Hematopoietic multipotent progenitor cell (in vitro differentiated cells): ENCODE measurements at places on chromosomes 6 and 20.

- no peak for DNase-seq
Observed at GRCh38 chr6:111297776-111298175, 185.2 kb downstream of the REV3L start.

DNA sequence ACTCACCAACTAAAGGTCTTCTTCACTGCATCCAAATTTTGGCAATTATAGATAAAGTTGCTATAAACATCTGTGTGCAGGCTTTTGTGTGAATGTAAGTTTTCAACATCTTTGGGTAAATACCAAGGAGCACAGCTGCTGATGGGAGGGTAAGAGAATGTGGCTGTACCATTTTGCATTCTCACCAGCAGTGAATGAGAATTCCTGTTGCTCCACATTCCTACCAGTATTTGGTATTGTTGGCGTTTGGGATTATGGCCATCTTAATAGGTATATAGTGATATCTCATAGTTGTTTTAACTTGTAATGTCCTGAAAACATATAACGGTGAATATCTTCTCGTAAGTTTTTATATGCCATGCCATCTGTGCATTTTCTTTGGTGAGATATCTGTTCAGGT lies 69.3 kb downstream of the ILRUN start:
- no peak for DNase-seq

GRCh38 chr6:75934643-75935472 lies 137.6 kb downstream of the IMPG1 start:
- DNase-seq: no peak

DNA sequence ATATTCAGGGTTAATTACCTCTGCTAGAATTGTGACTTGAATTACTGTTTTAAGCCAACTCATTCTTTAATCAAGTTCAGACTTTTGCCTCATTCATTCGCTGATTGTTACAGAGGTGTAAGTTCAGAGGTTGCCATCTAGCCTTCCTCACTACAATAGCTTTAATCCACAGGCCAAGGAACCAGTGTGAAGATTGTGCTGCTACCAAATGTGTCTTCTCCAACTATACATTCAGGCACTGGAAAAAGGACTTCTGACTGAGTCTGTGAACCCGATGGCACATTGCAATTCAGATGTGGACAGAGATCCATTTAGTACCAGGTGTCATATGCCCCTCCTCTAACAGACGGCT lies 111.2 kb upstream of the ADGRF1 start:
- no peak for DNase-seq

GRCh38 chr6:42025066-42025844 lies 25.1 kb upstream of the TAF8 start:
- DNase-seq: no peak

GRCh38 chr6:140017470-140017869 lies 643.0 kb upstream of the CITED2 start:
- DNase-seq: no peak

GRCh38 chr20:21391972-21392352 lies 5.4 kb downstream of the NKX2-4 start:
- no peak for DNase-seq

GRCh38 chr6:157203764-157204163 lies 119.6 kb downstream of the TMEM242 start:
- DNase-seq: no peak

- DNase-seq: no peak
Observed at GRCh38 chr6:161549977-161550655, 276.3 kb upstream of the AGPAT4 start.

DNA sequence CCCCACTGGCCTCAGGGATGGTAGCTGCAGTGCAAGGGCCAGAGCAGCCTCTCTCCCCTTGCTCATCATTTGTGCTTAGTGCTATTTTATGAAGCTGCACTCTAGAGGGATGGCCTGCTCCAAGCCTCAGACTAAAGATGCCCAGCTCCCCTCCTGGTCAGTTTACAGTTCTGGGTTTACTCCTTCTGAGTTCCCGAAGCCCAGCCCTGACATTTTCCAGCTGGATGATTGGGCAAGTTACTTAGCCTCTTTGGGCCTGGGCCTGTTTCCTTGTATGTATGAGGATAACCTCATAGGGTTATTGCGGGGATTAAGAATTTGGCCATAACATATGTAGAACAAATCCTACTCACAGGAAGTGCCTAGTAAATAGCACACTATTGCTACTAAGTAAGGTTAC lies 31.8 kb upstream of the EMILIN3 start:
- no peak for DNase-seq

GRCh38 chr6:150142670-150143515 lies at the start of gene PPP1R14C:
TSS of gene PPP1R14C (plus strand) at chr6:150143044. CDS start at chr6:150143193, 149 bp downstream.
- peak; percentile 47 for DNase-seq

DNA sequence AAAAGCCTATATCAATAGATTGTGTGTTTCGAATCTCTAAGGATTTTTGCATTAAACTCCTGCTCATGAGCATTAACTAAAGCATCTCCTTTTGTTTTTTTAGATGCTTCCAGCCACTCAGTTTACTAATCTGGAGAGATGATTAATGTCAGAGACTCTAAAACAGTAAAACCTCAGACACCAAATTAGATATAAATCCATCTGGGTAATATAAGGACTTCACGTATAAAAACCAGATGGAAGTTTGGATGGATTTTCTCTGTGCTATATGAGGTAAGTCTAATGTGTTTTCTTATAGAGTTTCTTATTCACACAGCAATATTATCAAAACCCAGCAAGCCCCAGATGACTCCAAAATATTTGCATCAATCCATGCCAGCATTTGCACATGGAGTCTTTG lies 137.2 kb downstream of the SYNE1 start:
- no peak for DNase-seq

DNA sequence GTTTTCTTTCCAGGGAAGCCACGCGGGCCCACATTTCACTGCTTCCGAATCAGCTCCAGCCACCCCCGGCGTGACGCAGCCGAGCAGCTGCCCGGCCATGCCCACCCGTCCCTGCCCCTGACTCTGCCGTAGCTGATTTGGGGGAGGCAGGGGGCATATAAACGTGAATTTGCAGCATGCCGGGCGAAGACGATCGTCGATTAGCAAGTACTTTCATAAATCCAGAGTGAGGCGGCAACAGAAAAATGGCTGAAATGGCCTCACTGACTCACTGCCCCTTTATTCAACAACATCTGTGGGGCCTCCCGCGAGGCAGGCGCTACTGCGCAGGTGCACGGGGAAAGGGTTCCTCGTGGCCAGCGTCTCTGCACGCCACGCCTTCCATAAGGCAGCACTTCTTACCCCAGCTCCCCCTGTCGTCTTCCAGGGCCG lies 118.0 kb downstream of the DLL1 start:
- no peak for DNase-seq

DNA sequence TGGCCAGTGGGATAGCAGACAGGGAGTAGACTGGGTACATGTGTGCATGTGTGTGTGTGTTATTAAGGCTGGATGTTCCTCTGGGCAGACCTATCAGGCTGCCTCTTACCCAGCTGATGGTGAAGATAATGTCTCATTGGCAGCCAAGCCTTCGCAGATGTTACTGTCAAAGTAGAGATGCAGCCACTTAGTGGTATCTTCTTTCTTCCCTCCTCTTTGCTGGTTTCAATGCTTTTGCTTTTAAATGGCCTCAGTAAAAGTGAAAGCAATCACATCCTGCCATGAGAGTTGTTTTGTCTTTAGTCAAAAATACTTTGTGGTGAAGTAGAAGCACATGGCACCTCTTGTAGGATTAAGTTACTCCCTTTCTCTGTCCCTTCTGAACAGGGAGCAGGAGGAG lies 57.5 kb downstream of the SNRNP48 start:
- DNase-seq: no peak

DNA sequence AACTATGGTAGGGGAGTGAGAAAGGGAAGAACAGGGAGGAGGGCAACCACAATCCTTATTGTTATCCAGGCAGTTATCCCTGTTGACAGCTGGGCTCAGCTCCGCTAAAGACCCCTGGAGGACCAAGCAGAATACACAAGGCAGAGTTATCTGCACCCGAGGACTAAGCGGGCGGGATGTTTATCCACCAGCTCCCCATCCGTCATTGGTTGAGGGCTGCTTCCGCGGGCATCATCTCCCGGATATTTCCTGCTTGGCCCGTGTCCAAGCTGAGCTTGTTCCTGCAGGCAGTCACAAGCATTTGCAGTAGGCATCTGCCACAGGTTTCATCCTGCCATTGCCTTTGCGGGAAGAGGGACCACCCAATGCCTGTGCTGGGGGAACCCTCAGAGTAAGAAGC lies 102.1 kb downstream of the DLGAP4 start:
- DNase-seq: no peak

DNA sequence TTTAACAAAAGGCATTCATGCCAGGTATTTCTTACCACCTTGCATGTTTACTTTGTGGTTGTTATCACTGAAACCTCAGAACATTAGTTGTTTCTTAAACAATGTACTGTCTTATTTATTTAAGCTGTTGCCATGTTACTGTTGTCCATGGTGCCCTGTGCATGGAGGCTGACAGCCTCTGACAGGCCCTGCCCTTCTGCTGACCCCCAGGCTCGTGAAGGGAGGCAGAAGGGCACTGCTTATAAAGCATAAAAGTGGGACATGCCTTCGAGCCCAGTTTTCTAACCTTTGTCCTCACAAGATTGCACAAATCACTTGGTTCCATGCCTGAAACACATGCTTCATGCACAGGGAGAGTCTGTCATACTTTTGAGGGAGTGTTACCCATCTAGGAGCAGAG lies 46.7 kb upstream of the CLIC5 start:
- no peak for DNase-seq

- no peak for DNase-seq
Observed at GRCh38 chr20:34744847-34745246, 40.7 kb downstream of the TP53INP2 start.

GRCh38 chr6:9766240-9766915 lies 648.5 kb downstream of the TFAP2A start:
- no peak for DNase-seq

GRCh38 chr6:90595854-90596253 lies 9.0 kb upstream of the MAP3K7 start:
- no peak for DNase-seq

GRCh38 chr20:57458400-57459160 lies 66.4 kb downstream of the CTCFL start:
- no peak for DNase-seq

DNA sequence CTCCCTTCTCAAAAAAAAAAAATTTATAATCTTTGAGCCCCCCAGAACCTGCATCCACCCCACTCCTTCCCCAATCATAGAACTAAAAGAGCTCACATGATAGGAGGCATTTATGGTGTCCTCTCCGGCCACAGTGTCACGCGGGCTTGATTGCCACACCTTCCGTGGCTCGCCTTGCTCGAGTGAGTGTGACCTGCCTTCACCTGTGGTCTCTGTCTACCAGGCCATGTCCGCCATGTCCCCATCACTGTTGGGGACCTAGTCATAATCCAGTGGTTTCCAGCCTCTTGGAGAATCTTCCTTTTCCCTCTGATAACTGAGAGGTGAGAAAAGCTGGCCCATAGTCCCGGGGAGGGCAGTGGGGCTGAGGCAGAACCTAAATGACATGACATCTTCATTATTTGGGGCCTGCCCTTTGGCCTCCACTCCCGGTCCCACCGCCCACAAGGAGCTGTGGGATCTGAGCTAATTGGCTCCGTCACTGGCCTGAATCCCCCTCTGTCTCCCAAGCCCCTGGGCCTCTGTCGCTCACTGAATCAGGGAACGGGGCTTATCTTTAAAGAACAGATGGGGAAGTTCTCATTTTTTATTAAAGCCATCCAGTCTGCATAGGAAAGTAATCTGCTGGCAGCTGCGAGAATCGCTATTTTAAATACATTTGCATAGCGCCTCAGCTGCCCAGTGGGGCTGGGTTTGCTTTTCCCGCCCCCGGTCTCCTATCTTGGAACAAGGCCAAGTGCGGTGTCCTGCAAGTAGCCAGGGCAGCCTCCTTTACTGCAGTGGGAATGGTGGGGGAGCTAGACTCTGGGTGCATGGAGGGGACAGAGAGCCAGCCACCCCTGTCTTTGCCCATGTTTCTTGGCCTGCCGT lies 197.6 kb upstream of the PMEPA1 start:
- no peak for DNase-seq

DNA sequence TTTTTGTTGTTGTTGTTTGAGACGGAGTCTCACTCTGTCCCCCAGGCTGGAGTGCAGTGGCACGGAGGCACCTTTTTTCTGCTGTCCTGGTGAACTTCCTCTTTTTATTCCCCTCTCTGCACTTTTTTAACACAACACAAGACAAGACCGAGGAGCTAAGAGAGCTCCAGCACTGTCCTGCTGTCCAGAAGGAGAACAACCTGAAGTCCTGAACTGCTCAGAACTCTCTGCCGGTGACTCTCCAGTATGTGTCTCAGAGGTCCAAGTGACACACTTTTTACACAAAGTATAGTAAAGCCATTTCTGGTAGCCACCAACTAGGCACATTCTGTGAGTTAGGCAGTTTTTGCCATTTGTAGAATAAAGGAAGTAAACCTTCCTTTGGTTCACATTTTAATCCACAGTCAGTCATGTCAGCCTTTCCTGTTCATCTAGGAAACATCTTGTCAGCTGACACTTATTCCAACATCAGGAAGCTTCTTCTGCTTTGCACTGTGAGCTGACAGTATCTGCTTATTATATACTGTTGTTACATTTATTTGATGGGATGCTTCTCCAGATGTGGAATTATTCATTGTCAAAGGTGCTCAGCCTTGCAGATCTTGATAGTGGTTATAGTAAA lies 28.1 kb upstream of the TXNDC5 start:
- no peak for DNase-seq

DNA sequence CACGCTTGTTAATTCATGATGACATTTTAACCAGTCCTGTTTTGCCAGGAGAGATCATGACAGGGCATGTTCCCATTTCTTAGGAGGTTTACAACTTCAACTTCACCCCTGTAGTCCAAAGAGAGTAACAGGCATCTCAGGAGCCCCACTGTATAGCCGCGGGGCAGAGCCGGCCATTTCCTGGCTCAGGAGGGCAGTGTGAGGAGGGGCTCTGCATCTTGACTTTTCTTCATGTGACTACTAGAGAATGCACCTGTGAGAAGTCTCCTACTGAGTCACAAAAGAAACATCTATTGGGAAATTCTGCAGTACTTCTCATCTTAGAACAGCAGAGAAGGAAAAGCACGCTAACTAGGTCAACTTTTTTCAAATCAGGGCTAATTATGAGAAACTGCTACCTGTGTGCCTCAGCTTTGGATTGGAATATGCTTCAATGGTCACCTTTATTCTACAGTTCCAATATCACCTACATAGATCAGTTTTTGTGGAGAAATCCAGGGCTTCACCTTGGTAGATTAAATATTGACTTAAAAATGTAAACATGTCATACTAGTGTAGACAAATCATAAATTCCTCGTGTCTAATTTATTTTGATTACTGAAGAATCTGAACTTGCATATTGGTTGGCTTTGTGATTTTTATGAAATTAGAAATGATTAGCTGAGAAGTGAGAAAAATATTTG lies 28.6 kb upstream of the SIM1 start:
- DNase-seq: no peak
